ENCODE measurements at places on chromosomes 6 and 20.

- DNase-seq, result no peak
These were observed 36.9 kb downstream of the SLC24A3 start for GRCh38 chr20:19249106-19249879.

GRCh38 chr20:22700367-22700766 is 116.0 kb upstream of the FOXA2 start:
- DNase-seq, result no peak

DNA sequence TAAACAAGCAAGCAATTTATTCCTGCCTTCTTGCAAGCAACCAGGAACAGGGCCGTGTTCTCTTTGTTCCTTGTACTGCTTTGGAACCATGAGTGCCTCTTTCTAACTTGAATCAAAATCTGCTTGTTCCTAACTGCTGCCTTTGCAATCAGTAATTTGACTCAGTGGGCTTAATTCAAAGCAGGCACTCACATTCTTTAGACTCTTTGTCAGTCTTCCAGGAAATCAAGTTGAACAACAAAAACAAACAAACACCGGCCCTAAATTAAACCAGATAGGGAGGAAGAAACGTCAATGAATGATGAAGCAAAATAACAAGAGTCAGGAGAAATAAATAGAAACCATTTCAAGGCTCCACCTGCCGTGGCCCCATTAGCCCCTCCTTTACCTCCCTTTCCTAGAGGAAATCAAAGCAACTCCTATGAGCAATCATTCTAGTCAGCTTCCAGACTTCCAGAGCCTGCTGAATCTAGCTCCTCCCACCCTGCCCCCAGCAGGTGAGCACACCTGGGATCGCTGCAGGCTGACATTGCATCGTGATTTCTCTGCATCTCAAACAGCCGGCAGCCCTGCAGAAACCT is 582.2 kb upstream of the FLRT3 start:
- peak; percentile 72 for DNase-seq

DNA sequence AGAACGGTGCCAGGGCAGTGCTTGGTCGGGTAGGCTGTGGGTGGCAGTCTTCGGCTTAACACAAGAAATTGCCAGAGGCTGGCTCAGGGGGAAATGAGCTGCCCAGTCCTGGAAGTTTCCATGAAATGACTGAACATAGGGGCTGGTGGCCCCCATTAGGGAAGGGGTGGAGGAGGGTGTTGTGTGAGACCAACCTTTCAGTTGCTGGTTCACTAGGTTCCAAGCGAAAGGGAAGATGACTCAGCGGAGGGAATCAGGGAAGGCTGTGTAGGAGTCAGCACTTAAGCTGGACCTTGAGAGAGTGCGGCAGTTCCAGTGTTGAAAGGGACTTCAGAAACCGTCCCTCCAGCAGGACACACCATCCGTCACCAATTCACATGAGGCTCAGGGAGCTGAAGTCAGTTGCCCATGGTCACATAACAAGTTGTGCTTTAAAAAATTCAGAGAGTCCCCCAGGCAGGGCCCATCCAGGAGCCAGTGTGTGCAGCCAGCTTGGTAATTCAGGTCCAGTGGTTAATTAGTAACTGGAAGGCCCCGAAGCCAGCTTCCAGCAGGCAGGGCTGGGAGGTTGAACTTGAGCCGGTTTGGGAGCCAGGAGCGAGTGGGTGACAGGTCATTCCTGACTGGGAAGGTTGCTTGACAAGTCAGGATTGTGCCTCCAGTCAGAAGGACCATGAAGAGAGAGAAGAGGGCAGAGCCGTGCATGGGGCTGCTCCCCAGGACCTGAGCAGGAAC is at the start of gene SGK2:
SGK2 (plus strand) TSS at position 616 of the 735 bp plus-strand sequence. CDS start 7,469 bp downstream, outside the sequence.
- no peak for DNase-seq

- DNase-seq, result no peak
These were observed 18.6 kb downstream of the UCKL1 start for GRCh38 chr20:63937596-63937995.

GRCh38 chr6:4682431-4683097 is 93.6 kb upstream of the CDYL start:
- DNase-seq, result no peak

DNA sequence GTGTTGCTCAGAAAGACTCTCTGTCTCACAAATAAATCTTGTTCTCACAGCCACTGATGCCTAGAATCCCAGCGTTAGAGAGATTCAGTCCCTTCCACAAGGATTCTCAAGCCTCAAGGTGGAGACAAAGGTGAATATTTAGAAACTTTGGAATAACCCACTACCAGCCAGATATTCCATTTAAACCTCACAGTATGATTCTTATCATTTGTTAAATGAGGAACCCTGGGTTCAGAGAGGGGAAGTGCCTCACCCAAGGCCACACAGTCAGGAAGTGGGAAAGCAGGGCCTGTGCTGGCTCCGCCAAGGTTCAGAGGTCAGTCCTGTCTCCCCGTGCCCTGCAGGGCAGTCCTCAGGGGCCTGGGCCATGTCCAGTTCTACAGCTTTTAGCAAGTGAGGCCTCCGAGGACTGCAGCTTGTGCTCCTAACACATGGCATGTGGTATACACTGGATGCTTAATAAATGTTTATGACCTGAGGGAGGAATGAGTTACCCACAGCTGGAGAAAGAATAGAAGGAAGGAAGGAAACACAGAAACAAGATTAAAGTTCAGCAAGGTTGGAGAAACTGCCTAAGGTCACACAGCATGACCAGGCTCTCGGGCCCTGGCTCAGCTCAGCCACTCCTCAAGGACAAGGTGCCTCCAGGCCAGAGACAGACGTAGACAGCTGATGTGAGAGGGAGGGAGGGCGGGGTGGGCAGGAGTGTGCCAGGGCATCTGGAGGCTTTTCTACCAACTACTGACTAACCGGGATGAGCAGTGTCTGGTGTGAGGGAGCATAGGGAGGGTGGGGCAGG is 3.9 kb upstream of the TGM2 start:
- peak; percentile 54 for DNase-seq

DNA sequence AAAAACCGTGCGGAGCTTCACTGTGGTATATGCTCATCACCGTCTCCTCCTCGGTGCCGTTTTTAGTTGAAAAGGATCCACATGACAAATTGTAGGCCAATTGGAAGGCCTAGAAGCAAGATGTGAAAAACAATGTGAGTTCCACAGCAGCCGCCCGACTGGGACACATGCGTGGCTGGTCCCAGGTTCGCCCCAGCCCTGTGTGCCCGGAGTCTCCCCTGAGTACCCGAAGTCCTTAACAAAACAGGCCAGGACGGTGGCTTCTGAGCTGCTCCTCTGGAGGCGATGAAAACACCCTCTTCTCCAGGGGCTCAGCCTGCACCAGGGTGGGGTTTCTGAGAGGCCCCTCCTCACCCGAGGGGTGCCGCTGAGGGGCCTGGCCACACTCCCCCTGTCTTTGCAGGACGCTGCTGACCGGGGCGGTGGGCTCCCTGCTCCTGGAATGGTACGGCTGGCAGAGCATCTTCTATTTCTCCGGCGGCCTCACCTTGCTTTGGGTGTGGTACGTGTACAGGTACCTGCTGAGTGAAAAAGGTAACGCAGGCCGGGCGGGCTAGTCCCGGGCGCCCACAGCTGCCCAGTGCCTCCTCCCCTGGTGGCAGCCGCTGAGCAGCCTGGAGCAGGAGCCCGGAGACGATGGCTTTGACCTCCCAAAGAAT is 9.8 kb downstream of the SLC17A9 start:
- no peak for DNase-seq

- no peak for DNase-seq
These were observed 395.3 kb downstream of the MAFB start for GRCh38 chr20:40293740-40294139.

DNA sequence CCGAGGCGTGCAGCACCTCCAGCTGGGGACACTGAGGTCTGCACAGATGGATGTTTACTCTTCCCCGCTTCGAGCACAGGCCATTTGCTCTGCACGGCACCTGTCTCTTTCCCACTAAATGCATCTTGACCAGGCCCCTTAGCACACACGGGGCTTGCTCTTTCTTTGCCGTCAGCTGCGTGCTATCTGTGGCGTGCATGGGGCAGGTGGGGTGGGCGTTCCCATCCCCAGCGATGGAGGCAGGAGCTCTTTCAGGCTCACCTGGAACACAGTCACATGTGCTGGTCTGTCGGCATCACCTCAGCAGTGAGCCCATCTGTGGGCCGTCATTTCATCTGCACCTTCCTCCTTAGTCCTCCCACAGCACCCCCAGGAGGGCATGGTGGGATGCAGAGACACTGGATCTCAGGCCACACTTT is 35.1 kb downstream of the RBM38 start:
- no peak for DNase-seq

DNA sequence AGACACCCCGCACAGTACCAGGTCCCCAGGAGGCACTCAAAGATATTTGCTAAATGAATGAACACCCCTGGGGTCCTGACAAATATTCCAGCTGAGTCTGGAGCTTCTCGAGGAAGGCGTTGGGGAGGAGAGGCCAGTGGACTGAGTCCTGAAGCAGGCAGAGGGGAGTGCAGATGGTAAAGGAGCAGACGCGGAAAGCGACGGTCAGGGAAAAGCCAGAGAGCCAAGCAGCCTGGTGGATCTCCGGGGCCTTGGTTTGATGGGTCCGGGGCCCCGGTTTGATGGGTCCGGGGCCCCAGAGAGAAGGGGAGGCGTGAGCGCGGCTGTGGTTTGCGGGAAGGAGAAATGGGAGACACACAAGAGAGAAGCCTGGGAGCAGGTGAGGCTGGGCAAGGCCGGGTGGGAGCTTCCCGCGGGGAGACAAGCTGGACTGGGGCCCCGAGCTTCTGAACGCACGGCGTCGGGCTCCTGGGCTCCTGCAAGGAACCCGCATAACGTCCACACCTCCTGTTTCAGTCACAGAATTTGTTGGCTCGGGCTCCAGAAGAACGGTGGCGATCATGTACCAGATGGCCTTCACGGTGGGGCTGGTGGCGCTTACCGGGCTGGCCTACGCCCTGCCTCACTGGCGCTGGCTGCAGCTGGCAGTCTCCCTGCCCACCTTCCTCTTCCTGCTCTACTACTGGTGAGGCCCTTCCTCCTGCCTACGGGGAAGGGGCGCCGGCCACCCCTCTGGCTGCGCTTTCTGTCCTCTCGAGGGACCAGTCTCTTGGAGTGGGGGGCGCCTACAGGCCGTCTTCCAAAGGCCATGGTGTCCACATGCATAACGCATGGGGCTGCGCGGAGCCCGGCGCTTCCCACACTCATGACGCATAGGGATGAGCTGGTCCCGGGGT is 12.1 kb downstream of the SLC22A1 start:
- no peak for DNase-seq

DNA sequence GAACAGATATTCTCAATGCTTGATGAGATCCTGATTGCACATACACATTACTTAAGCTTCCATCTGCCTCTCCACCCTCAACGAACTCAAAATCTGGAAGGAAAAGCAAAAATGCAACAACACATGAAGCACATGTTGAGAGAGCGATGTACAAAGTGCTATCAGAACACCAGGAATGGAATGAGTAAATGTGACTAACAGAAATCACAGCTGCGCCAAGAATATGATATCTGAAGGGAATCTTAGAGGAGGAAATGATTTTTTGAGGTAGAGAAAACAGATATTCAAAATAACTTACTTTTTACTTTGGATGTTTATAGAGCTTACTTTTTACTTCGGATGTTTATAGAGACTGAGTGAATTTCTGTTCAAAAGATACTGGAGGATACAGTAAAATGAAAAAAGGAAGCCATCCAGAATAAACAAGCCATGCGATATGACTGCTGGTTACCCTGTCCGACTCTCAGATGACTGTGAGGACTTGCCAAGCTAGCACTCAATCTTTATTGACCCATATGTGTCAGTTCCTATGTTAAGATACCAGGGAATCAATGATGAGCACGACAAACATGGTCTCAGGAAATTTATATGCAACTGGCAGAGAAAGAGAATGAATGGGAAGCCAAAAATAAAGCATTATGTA is 102.0 kb downstream of the SMLR1 start:
- DNase-seq, result no peak

Measured in mammary epithelial cell (primary cell).